Nucleus accumbens (tissue), 56 donors: ENCODE measurements at places on chromosomes 3 and 15.

DNA sequence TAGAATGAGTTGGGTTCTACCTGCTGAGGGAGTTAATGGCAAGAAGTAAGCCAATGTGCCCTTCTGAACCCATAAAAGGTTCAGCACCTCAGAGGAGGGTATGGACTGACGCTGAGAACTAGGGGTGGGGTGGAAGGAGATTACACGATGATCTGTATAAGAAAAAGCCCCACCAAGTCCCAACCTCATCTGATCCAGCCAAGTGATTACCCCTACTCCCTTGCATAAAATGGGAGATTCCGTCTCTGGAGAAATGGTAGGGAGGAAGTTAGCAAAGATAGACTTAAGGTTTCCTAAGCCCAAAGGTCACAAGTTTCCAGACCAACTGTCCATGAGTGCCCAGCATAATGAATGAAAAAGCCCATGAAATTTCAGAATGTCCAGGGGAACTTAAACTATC is 7.1 kb upstream of the DVL3 start:
- DNase-seq, result no peak

DNA sequence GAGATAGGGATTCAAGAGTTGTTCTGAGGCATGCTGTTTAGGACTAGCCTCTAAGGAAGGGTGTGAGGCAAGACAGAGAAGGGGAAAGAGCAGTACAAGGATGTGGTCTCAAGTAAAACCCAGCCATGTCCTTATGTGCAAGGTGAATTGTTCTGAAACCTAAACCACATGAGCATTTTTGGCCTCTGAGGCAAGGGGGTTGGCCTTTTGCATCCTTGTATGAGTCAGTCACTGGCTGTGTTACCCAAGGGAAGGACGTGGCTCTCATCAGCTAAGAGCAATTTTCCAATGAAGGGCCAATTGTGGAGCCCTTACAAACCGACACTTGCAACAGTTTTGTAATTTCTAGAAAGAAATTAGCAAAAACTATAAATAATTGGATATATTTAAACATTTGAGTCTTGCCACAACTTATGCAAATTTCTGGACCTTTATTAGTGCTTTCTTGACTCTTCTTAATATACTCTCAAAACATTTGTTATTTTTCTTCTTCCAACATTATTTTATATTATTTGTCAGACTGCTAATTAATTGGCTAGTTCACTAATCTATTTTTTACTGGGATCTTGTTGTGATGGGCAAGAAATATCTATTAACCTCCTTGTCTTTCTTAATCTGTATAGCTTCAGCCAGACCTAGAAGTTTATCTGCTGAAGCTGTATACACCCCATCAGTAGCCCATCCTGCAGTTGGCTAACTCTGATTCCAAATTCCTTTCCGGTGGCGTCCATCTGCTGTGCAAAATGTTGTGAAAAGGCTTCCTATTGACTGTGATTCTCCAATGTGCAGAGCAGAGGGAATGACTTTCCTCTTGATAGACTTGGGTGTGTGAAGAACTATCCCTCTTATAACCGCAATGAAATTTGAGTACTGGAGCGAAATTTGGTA is 97.7 kb upstream of the P2RY1 start:
- no peak for DNase-seq

- DNase-seq, result no peak
Observed at GRCh38 chr3:139032326-139033002, 11.7 kb upstream of the PRR23B start.

DNA sequence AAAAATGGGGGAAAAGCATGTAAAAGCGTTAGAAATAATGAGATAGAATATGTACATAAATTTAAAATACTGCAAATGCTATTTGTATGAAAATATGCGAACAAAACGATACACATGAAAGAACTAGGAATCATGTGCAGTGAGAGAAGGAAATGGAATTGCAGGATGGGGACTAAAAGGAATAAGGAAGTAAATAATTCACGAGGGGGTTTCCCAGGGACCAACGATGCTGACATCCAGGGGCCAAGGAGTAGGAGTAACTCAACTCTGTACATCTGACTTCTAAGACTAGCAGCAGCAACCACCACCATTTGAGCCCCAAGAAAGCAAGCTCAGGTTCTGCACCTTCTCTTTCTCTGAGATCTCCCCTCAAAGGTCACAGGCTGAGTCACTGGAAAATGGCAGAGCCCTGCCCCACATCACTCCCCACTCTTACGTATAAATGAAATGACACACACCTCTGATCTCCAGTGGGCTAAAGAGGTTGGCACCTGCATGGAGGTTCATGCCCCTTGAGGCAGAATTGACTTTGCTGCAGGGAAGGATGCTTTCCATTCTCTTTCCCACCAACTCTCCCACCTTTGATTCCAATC is 100.0 kb upstream of the DLG1 start:
- no peak for DNase-seq

GRCh38 chr15:39554746-39555387 is 26.0 kb upstream of the THBS1 start:
- no peak for DNase-seq

- DNase-seq, result no peak
Observed at GRCh38 chr3:43892526-43892925, 201.8 kb downstream of the ABHD5 start.

GRCh38 chr15:36643551-36643950 is 64.1 kb downstream of the CDIN1 start:
- no peak for DNase-seq

DNA sequence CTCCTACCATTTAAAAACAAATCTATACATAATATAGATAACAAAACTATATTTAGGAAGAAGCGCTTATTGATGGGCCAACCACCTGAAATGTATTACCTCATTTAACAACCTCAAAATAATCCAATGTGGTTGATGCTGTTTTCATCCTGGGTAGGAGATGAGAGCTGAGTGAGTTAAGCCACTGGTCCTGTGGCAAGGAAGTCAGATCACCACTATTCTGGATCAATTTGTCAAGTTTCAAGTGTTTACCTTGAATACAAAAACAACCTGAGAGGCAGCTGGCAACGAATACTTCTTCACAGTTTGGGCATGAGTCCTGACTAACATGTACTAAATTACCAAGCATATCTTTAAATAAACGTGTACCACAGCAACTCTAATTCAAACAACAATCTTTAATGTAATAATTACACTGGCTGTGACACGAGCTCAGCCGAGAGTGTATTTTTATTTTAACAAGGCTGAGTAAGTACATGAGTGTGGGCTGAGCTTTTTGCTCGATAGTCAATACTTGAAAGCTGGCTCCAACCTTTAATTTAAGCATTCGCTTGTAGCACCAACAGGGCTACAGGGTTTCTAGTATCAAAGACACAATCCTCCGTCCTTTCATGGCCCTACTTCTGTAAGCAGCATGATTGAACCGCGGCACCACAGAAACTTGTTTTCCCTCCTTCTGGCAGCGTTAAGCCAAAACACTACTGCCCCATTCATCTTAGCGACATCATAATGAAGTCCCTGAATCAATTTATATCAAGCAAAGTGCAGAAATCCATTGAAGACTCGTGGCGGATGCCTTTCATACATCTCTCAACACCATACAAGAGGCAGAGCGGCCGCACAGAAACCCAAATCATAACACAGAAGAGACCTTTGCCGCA is 93.8 kb upstream of the ICE2 start:
- no peak for DNase-seq

- no peak for DNase-seq
Observed at GRCh38 chr3:24191801-24192403, 246.8 kb downstream of the NR1D2 start.

DNA sequence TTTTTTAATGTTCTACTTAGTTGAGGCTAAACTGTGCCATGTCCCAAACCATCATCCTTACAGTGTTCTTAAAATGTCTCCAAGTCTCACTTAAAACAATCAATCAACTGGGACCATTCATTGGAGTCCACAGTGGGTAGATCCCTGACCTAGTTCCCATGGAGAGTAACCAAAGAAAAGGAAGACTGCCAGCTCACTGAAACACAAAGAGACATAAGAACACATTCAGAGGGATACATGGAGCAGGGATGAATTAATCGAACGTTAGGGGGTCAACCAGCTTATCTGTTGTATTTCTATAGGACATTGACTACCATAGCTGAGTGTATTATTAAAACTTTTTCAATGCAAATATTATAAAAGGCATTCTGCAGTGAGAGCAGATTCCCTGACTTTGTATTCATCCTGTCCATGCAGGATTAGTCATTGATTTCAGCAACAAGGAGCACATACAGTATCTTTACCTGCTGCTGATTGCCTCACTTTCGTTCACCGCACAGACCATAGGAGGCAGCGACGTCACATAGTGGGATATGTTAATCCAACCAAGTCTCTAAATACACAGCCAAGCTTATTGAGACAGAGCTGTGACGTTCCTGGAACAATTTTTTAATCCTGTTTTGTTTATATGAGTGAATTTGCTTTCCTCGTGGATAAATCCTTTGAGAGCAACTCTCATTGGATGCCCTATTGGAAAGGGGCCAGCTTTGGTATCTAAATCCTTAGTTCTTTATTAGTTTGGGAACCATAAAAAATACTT is 364.9 kb upstream of the RBMS3 start:
- no peak for DNase-seq

DNA sequence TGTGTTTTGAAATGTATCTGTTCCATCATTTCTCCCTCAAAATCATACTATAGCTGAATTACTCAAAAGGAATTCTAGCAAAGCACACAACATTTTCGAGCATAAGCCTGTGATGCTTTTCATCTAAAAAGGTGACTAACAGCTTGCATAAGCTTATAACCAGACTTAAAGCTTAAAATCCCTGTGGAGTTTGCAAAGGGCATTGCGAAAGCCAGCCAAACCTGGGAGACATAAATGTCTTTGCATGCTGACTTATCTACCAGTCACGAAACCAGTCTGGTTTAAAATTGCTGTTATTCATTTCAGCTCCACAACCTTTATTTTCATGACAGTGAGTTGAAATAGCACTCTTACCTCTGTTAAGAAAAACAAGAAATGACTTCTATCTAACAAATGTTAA is 35.6 kb upstream of the LIPC start:
- DNase-seq, result no peak

DNA sequence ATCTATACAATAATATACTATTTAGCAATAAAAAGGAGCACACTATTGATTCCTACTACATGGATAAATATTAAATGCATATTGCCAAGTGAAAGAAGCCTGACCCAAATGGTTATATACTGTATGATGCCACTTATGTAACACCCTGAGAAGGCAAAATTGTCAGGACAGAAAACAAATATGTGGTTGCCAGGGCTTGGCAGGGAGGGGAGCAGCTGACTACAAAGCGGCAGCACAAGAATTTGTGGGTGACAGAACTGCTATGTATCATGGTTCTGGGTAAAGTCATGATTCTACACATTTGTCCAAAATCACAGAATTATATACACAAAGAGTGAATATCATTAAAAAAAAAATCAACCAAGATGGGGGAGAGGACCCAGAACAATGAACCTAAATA is 22.5 kb downstream of the TBC1D2B start:
- no peak for DNase-seq

GRCh38 chr3:107956991-107957900 is 133.6 kb downstream of the CD47 start:
- DNase-seq, result peak; percentile 34

GRCh38 chr3:37668431-37668817 is 193.3 kb upstream of the CTDSPL start:
- DNase-seq, result no peak

DNA sequence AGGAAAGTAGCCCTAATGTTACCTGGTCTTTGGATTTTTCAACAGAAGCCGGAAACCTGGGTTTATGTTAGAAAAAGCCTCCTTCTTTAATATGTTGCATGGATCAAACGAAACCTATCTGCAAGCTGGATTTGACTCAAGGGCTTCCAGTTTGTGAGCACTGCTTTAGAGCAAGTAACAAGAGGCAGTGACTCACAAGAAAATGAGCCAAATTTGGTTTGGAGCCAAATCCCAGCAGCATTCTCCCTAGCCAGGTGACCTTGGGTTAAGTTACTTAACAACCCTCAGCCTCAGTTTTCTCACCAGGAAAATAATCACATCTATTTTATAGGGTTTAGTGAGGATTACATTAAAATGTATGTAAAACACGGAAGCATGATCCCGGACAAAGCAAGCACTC is 215.2 kb upstream of the PRICKLE2 start:
- DNase-seq, result no peak

- DNase-seq, result no peak
Observed at GRCh38 chr3:117600112-117600511, 890.5 kb downstream of the TUSC7 start.

- DNase-seq, result peak; percentile 10
Observed at GRCh38 chr3:168620854-168621253, 525.1 kb upstream of the GOLIM4 start.

DNA sequence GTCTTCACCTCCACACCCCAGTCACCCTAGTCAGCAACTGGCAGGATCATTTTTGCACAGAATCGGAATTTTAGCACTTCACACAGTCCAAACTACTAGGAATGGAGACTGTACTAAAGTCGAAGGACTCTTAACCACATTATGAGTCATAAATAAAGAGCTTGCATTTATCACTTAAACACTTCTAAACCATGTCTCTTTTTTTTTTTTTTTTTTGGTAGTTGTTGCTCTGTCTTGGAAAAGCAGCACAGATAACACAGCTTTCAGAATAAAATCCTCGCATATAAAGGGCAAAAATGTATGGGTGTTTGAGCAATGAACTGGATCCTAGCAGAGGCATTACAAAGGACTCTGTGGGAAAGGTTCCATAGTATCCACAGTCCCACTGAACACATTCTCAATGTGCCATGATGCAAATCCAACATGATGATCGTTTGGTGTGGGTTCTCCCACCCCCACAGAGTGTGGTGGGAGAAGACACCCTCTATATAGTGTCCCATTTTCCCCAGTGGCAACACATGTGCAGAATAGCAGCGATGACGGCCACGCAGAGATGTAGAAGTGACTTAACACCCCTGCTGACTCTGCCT is 47.1 kb downstream of the FOXP1 start:
- DNase-seq, result no peak

DNA sequence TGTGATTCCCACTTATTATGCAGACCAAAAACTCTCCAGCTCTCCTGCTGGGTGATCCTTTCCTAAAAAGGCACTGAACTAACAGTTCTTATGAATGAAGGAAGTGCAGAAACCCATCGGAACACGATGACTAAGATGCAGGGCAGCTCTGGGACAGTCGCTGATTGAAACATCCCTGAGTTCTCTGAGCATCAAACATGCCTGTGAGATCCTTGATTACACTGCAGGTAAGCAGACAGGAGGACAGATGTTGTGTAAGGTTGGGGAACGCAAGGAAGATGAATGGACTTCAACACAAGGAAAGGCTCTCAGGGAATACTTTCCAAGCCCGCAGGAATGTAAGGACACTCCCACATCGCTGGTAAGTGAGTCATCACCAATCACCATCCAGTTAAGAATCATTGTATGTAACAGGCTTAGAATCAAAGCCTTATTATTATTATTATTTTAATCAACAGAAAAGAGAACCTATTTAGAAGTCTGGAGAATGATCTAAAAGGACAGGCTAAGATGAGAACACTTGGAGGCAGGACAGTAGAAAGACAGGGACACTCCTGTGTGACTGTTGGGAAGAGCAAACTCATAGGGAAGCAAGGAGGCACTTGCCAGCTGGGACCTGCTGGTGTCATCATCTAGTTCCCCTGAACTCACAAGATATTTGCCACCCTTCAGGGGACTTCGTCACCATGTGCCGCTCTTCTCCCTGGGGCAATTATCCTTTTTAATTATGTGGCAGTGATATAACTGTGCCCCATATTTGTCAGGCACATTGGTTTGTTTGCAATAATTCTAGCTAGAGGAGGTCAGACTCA is 26.0 kb downstream of the TMEM158 start:
- DNase-seq, result no peak
